ENCODE measurements at places on chromosomes 6 and 20. TPM values are rescaled to one million over a fixed set of nuclear protein-coding genes. Genes with fewer than 3 reads are reported as not detected.

The B3GALT4 gene
- 10.8 TPM for total RNA-seq

DNA sequence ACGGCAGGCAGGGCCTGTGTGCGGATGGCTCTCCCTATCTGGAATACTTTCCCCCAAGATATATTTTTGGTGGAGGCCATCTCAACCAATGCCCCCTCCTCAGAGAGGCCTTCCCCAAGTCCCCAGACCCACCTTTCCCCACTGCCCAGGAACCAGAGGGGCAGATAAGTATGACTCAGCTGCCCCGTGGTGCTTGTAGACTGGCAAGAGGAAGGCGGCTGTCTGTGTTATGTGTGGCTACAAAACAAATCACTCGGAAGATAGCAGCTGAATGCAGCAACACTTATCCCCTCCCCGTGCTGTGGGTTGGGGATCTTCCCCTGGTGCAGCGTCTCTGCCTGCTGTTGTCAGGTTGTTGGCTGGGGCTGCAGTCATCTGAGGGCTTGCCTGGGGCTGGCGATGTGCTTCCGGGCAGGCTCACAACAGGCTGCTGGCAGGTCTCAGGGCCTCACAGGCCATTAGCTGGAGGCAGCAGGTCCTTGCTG is 7.1 kb downstream of the NPEPL1 start:
- no peak for DNase-seq

DNA sequence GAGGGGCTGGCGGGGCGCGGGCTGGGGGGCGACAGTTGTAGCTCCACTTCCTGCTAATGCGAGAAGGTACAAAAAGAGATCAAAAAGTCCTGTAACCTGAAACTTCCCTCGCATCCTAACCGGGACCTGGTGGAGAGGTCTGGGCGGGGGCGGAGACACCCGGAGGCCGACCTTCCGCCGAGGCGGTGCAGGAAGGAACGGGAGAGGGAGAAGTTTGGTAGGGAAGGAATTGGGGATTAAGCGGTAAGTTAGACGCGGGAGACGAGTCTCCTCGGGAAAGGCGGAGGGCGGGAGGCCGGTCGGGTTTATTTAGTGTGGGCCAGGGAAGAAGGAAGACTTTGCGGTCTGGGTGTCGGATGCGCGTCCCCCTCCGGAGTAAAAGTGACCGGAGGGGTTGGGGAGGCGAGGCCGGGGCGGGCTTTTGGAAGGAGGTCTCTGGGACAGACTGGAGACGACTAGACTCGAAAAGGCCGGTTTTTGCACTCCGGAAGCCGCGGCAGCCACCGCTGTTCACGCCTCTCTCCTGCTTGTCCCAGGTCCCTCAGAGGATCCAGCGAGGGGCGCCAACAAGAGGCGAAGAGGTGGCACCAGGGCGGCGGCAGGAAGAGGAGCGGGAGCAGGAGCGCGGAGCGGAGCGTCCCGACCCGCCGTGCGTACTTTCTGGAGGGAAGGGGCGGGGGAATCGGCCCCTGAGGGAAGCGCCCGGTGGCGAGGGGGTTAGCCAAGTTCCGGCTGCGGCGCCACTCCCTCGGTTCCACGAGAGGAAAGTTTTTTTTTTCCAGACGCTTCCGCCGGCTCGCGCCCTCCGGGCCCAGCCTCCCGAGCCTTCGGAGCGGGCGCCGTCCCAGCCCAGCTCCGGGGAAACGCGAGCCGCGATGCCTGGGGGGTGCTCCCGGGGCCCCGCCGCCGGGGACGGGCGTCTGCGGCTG is 734 bp downstream of the TPBG start:
- no peak for DNase-seq

DNA sequence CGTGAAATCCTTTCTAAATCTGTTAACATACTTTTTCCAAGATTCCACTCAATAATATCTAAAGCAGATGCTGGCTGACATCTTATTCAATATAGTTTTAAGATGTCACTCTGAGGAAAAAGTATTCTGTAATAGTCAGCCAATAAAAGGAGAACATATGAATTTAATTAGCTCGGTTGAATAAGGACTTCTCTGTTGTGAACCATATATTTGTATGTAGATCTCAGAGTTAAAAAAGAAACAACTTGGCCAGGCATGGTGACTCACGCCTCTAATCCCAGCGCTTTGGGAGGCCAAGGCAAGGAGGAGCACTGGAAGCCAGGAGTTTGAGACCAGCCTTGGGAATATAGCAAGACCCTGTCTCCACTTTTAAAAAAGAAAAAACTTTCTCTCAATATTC is 7.4 kb upstream of the CD24 start:
- DNase-seq = no peak

GRCh38 chr6:11486051-11486450 is 51.5 kb upstream of the TMEM170B start:
- DNase-seq = no peak

GRCh38 chr6:138272533-138273315 is 54.4 kb upstream of the PBOV1 start:
- DNase-seq = no peak
